ENCODE measurements at places on chromosomes 2 and 18. TPM values are rescaled to one million over a fixed set of nuclear protein-coding genes. Genes with fewer than 3 reads are reported as not detected.

Gene TMEM247
- polyA plus RNA-seq = not detected

DNA sequence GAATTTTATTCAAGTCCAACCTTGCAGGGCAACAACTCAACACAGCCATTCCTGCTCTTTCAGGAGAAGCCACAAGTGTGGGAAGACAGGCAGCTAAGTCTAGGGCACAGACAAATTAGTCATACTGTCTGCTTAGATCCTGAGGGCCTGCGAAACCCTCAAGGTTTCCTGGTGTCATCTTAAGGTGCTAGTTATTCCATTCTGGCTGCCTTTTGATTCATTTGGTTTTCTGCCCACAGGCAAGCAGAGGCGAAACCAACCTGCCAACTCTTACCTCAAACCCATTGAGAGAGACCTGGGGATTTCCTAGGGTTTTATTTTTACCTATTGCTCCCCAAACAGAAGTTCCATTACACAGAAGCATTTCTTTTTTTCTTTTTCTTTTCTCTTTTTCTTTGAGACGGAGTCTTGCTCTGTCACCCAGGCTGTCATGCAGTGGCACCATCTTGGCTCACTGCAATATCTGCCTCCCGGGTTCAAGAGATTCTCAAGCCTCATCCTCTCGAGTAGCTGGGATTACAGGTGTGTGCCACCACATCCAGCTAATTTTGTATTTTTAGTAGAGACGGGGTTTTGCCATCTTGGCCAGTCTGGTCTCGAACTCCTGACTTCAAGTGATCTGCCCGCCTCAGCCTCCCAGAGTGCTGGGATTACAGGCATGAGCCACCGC is 23.7 kb upstream of the SCYGR1 start:
- no peak for DNase-seq

DNA sequence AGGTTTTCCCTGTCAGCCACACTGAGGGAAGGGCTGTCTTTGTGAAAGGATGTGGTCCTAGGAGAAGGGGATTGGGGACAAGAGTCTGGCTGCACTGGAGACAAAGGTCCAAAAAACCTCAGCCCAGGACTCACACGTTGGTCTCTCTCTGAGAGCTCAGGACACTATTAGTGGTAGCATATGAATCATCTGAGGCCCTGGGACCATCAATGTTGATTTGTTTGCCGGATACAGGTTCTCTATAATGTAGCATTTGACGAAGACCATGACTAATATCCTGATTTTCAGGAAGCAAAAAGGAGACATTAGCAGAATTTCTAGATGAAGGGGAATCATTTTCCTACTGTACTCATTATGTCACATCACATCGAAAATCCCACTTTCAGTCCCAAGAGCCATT is 22.2 kb upstream of the DNAH6 start:
- no peak for DNase-seq

GRCh38 chr2:28009732-28010131 is 119.2 kb downstream of the BABAM2 start:
- no peak for DNase-seq

Gene REG1B
- not detected for polyA plus RNA-seq

DNA sequence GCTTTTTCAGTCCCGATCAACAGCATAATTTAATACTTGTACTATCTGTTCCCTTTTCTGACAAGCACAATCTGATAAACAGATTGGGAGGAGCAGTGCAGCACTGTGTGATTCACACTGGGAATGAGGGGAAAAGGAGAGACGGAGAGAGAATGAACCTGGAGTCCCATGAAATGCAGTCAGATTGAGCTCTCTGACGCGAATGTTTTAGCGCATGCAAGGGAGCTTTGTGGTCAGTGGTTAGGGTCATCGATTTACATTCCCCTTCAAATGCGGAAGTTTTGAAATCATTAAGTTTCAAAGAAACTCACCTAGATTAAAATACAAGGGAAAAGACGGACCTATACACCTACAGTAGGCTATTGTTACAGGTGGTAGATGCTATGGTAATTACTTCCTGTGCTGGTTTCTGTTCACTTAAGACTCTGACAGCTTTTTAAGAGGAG is 99.6 kb downstream of the KCTD1 start:
- no peak for DNase-seq
